Activated T-cell treated with anti-CD3 and anti-CD28 coated beads, Interleukin-2, amount 50 U/mL, for 72 hours (primary cell): ENCODE measurements at places on chromosomes 3 and 15. TPM values are rescaled to one million over a fixed set of nuclear protein-coding genes. Genes with fewer than 3 reads are reported as not detected.

GRCh38 chr3:178295292-178295912 lies 240.8 kb upstream of the KCNMB2 start:
- no peak for DNase-seq

- DNase-seq, result no peak
These were observed 490.9 kb downstream of the ZBBX start for GRCh38 chr3:166889241-166889640.

GRCh38 chr3:10554746-10555145 lies 49.4 kb upstream of the ATP2B2 start:
- DNase-seq, result no peak

GRCh38 chr15:59245559-59245958 lies 38.9 kb downstream of the LDHAL6B start:
- no peak for DNase-seq

- no peak for DNase-seq
These were observed 1.7 kb downstream of the DYNC1LI1 start for GRCh38 chr3:32568953-32569352.

- DNase-seq, result no peak
These were observed 344.6 kb upstream of the DCBLD2 start for GRCh38 chr3:99246010-99246654.

GRCh38 chr15:89469426-89470096 lies 26.8 kb downstream of the RHCG start:
- no peak for DNase-seq

- DNase-seq, result no peak
These were observed 54.7 kb downstream of the FOXP1 start for GRCh38 chr3:71528816-71529215.

DNA sequence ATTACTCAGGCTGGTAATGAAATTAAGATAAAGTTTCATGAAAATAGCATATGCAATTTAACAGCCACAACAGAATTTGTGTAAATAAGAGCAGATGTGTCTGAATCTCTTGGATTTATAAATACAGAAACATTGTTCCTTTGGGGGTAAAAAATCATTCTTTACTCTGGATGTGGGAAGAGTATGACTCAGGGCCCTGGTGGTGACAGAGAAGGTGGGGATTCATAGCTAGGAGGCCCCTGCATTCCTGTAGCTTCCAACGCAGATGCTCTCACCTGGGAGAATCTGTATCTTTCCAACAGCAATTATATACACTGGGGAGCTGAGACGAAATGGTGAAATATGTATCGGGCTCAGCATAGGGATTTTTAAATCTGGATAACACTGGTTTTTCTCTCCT lies 167.6 kb upstream of the CADPS start:
- no peak for DNase-seq

- no peak for DNase-seq
These were observed 107.3 kb upstream of the IGSF10 start for GRCh38 chr3:151568184-151568583.

- DNase-seq, result no peak
These were observed 190.7 kb downstream of the CD47 start for GRCh38 chr3:107899990-107900651.

DNA sequence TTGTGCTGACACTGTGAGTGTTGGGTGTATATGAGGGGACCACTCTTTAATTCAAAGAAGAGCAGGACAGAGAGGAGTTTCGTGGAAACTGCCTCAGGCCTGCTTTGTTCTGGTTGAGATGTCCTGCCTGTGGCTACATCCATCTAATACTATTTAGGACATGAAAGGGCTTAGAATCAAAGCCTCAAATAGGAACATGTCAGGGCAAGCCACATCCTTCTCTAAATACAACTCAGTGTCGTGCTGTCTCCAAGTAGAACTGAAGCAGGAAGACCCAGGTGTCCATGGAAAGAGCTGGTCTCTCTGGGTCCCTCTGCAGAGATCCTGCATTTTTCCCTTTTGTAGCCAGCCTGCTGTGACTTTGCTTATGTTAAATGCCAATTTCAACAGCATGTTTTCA lies 156.2 kb upstream of the UMPS start:
- DNase-seq, result no peak

GRCh38 chr3:171116824-171117395 lies 90.4 kb upstream of the SLC2A2 start:
- no peak for DNase-seq

ITPKA gene
- total RNA-seq, result 14.9 TPM

GUCA1C gene
- not detected for total RNA-seq
